ENCODE measurements at places on chromosomes 5 and 9. TPM values are rescaled to one million over a fixed set of nuclear protein-coding genes. Genes with fewer than 3 reads are reported as not detected.

AGXT2 gene
- total RNA-seq, result not detected

GRCh38 chr9:92359394-92359995 is 33.7 kb downstream of the CENPP start:
- no peaks in the 10 kb centered on the region for H3K27me3 ChIP-seq
- H3K36me3 ChIP-seq, result no peaks in the 10 kb centered on the region
- H3K27ac ChIP-seq, result no peak overlapping the region
- H3K4me3 ChIP-seq, result no peak overlapping the region
- no peak for DNase-seq

DNA sequence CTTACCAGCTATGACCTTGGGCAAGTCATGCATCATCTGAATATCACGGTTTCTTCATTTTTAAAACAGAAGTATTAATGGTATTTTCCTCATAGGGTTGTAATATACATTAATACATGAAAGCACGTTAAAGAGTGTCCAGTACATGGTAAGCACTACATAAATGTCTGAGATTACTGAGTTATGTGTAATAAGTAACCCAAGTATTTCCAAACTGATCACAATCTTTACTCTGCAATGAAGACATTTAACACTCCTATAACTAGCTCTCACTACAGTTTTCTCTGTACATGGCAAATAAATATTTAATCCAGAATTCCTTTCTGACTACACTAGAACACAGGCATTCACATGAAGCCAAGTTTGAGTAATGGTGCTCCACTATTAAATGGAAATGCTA is 4.0 kb downstream of the GLDC start:
- H3K36me3 ChIP-seq, result no peaks in the 10 kb centered on the region
- H3K27ac ChIP-seq, result no peak overlapping the region
- no peak for DNase-seq
- peaks cover 22% of the 10 kb centered on the region for H3K27me3 ChIP-seq

GRXCR2 gene
- total RNA-seq, result not detected

DNA sequence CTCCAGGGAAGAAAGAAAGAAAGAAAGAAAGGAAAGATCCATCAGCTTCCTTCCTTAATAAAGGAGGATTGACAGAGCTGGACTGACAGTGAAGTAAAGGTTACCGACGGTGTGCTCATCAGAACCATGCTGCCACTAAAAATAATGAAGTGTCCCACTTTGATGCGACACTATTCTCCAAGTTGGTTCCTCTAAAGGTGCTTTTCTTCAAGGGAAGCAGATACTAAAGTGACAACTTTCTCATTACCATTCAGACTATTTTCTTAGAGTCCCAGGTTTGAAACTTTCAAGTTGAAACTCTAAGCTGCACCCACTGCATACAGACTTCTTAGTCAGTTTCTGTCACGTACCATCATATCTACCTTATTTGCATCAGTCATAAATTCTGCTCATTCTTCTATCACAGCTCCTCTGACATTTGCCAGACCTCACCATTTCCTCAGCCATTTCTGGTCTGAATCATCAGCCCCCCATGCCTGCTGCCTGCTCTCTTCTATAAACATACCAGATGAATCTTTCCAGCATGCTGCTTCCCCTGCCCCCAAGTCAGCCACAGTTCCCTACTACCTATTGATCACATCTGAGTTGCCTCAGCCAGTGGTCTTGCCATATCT is 177.6 kb downstream of the DEPDC1B start:
- H3K4me3 ChIP-seq, result no peak overlapping the region
- H3K27ac ChIP-seq, result no peak overlapping the region
- no peaks in the 10 kb centered on the region for H3K36me3 ChIP-seq
- no peak for DNase-seq

DNA sequence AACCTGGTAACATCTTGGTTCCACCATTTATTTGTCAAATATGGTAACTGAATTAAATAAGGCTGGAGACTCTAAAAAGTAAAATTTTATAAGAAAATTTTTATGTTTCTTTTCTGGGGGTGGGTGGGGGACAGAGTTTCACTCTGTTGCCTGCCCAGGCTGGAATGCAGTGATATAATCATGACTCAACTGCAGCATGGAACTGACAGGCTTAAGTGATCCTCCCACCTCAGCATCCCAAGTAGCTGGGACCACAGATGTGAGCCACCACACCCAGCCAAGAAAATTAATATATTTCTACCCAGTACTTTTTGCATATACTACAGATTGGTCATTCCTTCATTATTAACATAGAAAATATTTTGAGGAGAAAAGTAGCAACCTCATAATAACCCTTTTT is 216.9 kb downstream of the DEPDC1B start:
- H3K4me3 ChIP-seq, result no peak overlapping the region
- no peaks in the 10 kb centered on the region for H3K4me1 ChIP-seq
- no peaks in the 10 kb centered on the region for H3K27me3 ChIP-seq
- no peak overlapping the region for H3K27ac ChIP-seq
- no peak for DNase-seq

GRCh38 chr9:122848256-122848943 is 20.0 kb upstream of the PDCL start:
- H3K4me3 ChIP-seq, result no peak overlapping the region
- H3K27me3 ChIP-seq, result no peaks in the 10 kb centered on the region
- DNase-seq, result no peak
- H3K4me1 ChIP-seq, result peaks cover 24% of the 10 kb centered on the region

- no peaks in the 10 kb centered on the region for H3K27me3 ChIP-seq
- DNase-seq, result no peak
- H3K27ac ChIP-seq, result no peak overlapping the region
- no peak overlapping the region for H3K4me3 ChIP-seq
These were observed 102.0 kb downstream of the ZNF462 start for GRCh38 chr9:106964822-106965525.

DDX4 gene
- total RNA-seq, result not detected

DNA sequence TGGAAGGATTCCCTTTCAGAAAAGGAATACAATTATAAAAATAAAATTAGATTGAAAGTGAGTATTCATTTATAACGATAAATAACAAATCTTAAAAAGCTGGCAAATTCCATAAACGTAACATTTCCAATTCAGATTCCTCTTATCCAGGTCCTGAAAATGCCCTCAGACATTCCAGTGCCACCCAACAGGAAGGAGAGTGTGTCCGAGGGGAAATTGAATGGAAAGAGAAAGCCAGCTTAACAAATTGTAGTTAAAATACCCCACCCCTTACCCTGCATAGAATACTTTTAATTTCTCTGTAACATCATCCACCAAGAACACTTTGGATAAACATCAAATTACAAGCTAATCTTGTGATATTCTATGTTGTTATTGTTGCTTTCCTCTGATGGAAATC is 72.0 kb downstream of the ARHGEF28 start:
- peaks cover 4% of the 10 kb centered on the region for H3K4me1 ChIP-seq
- no peaks in the 10 kb centered on the region for H3K36me3 ChIP-seq

DNA sequence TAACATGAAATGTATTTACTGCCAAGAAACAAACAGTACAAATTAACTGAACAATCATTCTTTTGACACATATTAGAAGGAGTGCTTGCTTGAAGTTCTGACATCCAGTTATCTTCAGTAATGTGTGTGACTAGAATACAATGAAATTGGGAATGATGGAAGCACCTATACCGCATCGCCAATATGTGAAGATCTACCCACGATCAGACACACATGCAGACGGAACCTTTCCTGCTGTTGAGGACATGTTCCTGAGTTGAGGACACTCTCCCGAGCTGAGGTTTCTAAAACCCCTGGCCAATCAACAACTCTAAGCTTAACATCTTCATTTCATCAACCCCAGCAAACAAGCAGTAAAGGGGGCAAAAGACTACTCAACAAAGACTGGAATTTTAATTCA is at the start of gene OR13C3:
Gene OR13C3 (minus strand): TSS at position 101 of the 400 bp plus-strand sequence. CDS start 133 bp downstream, outside the sequence.
- H3K4me3 ChIP-seq, result no peak within 1 kb of the TSS
- no peaks in the 10 kb centered on the region for H3K36me3 ChIP-seq
- H3K27me3 ChIP-seq, result no peaks in the 10 kb centered on the region

DNA sequence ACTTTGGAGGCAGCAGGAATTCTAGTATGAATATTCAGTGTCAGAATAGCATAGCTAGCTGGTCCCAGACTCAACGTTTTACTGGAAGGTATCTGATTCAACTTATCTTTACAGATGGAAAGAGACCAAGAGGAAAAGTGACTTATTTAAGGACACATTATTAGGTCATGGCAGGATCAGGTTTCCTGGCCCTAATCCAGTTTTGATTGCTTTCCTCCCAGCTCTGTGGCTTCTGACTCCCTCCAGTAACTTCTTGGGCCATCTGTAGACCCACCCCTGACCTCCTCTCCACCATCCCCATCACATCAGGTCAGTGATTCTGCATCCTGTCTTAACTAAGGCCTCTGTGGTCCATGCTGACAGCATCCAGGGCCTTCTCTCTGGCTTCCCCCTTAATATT is 38.4 kb downstream of the SH3TC2 start:
- DNase-seq, result no peak
- H3K27me3 ChIP-seq, result no peaks in the 10 kb centered on the region
- H3K4me3 ChIP-seq, result no peak overlapping the region
- no peaks in the 10 kb centered on the region for H3K4me1 ChIP-seq

DNA sequence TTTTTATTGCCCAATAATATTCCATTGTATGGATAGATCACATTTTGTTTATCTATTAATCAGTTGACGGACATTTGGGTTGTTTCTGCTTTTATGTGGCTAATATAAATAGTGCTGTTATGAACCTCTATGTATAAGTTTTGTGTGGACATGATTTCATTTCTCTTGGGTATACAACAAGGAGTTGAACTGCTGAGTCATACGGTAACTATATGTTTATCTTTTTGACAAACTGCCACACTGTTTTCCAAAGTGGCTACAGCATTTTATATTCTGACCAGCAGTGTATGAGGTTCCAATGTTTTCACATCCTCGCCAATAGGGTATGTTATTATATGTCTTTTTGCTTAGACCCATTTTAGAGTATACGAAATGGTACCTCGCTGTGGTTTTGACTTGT is 264.3 kb downstream of the RFX3 start:
- no peak overlapping the region for H3K4me3 ChIP-seq
- no peaks in the 10 kb centered on the region for H3K4me1 ChIP-seq
- DNase-seq, result no peak
- no peaks in the 10 kb centered on the region for H3K27me3 ChIP-seq
- peaks cover 4% of the 10 kb centered on the region for H3K36me3 ChIP-seq

GRM6 gene
- not detected for total RNA-seq

AKNA gene
- total RNA-seq, result 126 TPM

DNA sequence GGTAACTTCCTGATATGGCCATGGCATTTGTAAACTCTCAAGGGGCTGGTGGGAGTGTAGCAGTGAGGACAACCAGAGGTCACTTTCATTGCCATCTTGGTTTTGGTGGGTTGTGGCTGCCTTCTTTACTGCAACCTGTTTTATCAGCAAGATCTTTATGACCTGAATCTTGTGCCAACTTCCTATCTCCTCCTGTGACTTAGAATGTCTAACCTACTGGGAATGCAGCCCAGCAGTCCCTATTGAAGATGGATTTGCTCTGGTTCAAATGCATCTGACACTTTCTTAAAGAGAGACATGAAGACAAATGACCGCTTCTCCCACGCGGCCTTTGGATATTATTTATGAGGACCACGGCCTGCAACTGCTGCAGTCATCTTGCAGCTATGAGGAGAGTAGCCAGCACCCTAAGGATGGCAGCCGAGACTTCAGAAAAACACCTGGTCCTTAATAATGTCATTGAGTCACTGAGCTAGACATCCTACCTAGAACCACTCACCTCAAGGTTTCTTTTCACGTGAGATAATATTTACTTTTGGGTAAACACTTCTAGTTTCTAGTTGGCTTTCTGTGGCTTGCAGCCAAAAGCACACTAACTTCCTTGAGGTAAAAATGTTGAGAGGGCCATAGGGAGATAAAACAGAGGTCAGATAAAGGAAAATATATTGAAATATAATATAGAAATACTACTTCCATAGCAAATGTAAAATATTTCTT is 28.2 kb downstream of the CETN3 start:
- no peak for DNase-seq
- H3K27ac ChIP-seq, result no peak overlapping the region
- H3K27me3 ChIP-seq, result no peaks in the 10 kb centered on the region
- no peaks in the 10 kb centered on the region for H3K36me3 ChIP-seq

F2RL1 gene
- 1.8 TPM for total RNA-seq

GRCh38 chr9:32401488-32401887 is 17.0 kb downstream of the ACO1 start:
- no peak overlapping the region for H3K27ac ChIP-seq
- H3K27me3 ChIP-seq, result no peaks in the 10 kb centered on the region
- no peaks in the 10 kb centered on the region for H3K36me3 ChIP-seq
- DNase-seq, result no peak
- H3K4me3 ChIP-seq, result no peak overlapping the region
- H3K4me1 ChIP-seq, result no peaks in the 10 kb centered on the region

GRCh38 chr9:129773262-129774048 is 20.6 kb upstream of the PTGES start:
- H3K27ac ChIP-seq, result no peak overlapping the region
- no peak for DNase-seq
- H3K4me1 ChIP-seq, result peaks cover 10% of the 10 kb centered on the region
- no peak overlapping the region for H3K4me3 ChIP-seq
